ENCODE measurements at places on chromosomes 7 and 10.

DNA sequence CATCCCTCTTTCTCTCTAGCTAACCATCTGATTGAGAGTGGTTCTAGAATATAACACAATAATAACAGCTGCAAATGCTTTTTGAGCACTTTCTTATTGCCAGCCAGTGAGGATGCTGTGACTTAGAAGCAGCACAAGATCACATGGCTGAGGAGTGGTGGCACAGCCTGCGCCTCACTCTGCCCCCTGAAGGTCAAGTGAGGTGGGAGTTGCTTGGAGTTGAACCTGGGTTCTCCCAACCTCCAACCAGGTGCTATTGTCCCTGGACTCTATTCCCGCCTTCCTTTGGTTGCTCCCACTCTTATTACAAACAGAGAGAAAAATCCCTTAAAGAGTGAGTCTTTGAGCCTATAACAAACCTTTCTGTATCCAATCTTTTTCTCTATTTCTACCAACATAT, 280.3 kb upstream of the PODXL start:
- no peak for DNase-seq

GRCh38 chr10:85212526-85212925, 884.1 kb downstream of the CCSER2 start:
- no peak for DNase-seq

GRCh38 chr7:101952355-101953247, 135.2 kb downstream of the CUX1 start:
- no peak for DNase-seq

- no peak for DNase-seq
Measured at GRCh38 chr10:27068217-27068891, 31.9 kb downstream of the ANKRD26 start.

- DNase-seq = no peak
Measured at GRCh38 chr10:4151466-4151865, 366.5 kb upstream of the KLF6 start.

DNA sequence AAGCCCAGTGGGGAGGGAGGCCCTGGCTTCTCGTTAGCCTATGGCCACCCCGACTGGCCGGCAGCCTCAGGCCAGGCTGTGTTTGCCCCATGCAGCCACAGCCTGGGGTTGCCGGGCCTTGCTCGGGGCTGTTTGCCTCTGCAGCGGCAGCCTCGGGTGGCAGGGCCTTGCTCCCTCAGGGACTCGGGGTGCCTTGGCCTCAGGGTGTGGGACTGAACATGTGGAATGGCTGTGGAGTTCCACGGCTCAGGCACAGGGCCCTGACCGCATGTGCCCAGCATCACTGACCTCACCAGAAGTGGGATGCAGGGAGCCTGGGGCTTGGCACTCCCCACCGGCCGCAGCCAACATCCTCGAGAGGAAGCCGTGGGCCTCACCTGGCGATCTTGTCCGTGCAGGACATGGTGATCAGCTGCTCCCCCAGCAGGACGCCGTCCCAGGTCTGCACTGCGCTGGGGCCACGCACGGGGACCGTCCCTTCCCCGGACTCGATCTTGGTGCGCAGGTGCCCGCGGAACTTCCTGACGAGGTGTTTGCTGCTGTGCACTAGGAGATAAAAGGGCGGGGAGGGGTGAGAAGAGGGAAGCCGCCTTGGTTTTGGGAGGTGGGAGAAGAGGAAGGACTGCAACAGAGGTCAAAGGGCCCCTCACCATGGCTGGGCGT, 160.5 kb downstream of the WDR37 start:
- DNase-seq = no peak

GRCh38 chr7:40810274-40810673, 675.5 kb downstream of the SUGCT start:
- DNase-seq = no peak

DNA sequence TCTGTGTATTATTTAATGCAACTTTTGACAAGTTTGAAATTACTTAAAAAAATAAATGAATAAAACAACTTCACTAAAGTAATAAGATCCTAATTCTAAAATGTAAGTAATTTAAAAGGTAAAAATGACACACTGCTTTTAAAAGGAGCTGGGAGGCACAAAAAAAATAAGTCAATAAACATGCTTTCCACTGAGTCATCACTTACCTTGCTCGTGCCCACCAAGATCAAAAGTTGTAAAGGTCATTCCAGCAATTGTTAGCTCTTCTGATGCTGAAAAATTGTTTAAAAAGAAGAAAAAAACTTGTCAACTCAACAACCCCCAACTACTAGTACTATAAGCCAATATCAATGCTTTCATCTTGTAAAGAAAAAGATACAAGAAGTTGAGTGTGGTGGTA, 9.5 kb downstream of the SAR1A start:
- no peak for DNase-seq

DNA sequence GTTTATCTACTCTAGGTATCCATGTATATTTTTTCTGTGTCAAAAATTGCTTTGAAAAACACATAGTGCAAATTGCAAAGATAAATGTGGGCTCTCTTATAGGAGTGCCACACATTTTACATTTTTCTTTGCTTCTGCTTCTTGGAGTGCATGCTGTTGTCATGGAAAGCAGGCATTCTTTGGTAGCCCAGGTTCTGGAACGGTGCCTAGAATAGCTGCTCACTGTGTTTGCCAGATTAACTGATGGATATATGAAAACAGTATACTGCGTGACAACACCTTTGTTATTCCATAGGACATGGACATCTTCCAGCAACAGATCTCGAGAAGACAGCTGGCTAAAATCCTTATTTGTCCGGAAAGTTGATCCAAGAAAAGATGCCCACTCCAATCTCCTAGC, 13.4 kb downstream of the NIPSNAP2 start:
- no peak for DNase-seq

GRCh38 chr10:96764425-96765060, 44.2 kb upstream of the PIK3AP1 start:
- DNase-seq = peak; percentile 39

DNA sequence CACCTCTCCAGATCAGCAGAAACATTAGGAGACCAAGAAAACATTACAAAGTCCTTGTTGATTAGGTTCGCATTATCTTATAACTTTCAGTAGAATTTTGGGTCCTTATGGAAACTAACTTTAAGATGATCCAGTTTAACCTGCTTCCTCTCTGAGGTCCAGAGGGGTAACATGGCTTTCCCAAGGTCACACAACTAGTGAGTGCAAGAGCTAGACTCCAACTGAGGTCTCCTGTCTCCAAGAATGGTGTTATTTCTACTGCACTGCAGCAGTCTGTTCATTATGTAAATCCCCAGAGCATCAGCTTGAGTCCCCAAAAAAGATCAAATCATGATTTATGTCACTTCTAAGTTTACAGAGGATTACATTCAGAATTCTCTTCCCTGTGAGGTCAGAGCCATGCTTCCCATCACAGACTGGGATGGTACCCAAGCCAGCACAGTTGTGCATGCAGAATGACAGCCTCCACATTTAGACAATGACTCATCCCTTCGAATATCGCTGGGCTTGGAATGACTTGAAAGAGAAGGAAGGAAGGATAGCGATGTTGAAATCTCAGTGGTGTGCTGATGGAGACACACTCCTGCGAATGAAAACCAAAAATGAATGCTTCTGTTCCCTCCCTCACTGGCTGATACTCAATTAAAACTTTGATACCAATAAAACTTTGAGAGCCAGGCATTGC, 163.1 kb upstream of the PLXNA4 start:
- no peak for DNase-seq

GRCh38 chr10:67452892-67453291, 243.1 kb downstream of the CTNNA3 start:
- no peak for DNase-seq

DNA sequence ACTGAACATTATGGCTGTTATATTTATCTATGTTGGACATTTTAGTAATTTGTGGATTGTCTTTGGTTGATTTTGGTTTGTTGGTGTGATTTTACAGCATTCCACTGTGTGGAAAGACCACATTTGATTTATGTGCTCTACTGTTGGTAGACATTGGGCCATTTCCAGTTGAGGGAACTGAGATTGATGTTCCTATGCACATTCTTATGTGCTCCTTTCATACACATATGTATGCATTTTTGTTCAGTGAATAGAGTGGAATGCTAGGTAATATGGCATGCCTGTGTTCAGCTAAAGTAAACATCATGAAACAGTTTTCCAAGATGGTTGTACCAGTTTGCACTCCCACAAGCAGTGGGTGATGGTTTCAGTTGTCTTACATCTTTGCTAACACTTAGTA, 15.1 kb downstream of the CACNB2 start:
- no peak for DNase-seq

- DNase-seq = no peak
Measured at GRCh38 chr7:3558400-3558799, 257.3 kb downstream of the SDK1 start.

- DNase-seq = no peak
Measured at GRCh38 chr10:17125206-17125893, 4.3 kb downstream of the CUBN start.

DNA sequence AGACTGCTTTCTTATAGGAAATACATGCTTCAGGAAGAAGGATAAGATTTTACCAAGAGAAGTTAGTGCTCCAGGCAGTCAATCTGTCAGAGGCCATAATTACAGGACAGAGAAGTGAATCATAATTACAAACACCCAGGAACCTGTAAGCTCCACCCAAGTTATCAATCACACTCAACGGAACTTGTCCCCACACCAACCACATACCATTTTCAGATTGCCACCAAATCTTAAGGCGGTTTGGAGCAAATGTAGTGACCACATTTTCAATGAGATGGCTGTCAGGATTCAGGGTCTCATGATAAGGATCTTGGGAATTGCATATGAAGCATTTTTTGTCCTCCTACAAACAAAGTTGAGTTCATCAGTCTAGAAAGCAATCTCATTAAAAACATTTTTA, 4.8 kb downstream of the LAMB1 start:
- DNase-seq = no peak

- no peak for DNase-seq
Measured at GRCh38 chr7:132713893-132714292, 137.6 kb upstream of the PLXNA4 start.

DNA sequence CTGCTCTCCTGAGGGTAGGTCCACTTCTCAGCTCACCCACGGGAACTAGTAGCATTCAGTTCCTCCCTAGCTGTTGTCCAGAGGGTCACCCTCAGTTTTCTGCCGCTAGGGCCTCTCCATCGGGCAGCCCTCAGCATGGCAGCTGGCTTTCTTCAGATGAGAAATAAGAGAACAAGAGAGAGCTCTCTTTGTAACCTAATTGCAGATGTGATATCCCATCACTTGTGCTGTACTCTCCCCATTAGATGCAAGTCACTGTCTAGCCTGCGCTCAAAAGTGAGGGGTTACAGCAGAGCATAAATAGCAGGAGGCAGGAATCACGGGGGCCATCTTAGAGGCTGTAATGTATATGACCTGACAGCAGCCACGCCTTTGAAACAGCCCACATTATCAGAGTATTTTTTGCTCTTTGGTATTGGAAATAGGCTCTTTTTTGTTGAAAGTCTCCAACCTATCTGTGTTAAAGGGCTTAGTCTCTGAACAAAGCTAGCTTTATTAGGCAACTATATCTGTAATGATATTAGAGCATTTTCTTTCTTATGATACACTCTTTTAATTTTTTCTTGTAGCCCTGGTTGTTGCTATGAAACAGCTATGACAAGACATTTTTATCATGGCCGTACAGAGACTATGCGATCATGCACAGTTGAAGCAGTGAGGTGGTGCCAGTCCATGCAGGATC, 45.7 kb downstream of the CROT start:
- no peak for DNase-seq

DNA sequence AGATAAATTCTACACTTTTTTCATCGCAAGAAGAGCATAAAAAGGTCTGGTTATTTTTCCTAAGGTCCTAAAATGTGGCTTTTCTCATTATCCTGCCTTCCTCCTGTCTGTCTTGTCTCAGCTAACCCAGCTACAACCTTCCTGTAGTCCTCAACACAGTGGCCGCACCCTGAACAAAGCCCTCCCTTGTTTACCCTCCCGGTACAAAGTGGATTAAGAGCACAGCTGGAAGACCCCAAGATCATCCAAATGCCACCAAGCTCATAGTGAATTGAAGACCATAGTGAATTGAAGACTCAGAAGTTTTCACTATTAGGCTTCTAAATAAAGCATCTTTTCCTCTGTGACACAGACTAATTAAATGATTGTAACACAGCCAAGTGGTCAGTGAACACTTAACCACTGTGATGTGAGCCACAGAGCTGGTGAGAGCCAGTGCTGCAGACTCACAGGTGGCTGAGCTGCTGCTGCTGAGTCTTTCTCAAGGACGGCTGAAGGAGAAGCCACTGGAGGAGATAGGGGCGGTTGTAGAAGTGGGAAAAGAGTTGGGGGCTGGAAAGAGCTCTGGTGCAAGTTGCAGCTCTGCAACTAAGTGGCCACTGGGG, 123.6 kb downstream of the ATXN7L1 start:
- no peak for DNase-seq

- DNase-seq = no peak
Measured at GRCh38 chr7:132514430-132514829, 61.8 kb downstream of the PLXNA4 start.

All from GM13977 (cell line).